ENCODE measurements at places on chromosomes 1 and 21.
A peak's percentile ranks its signal among the peaks of the same experiment; 100 is the strongest.

GRCh38 chr1:40316595-40317393, at the start of gene COL9A2:
COL9A2 (minus strand) TSS chr1:40317286; CDS start chr1:40317197, 89 bp downstream.
- DNase-seq, result no peak

DNA sequence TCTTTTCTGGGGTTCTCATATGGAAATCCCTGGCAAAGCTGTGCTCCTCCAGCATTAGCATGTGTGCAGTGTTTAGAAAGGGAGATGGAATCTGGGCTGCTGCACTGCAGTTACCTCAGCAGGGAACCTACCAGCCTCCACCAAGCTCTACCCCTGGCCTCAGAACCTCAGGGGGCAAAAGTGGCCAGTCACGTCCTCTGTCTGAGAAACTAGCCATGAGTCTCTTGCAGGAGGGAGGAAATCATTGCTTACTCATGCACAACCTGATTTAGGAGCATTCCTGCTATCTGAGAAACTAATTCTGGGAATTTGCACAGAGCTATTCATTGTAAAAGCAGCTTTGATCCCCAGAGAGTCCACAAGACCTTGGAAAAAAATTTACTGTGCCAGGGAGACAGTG, 80.6 kb upstream of the IPO9 start:
- no peak for DNase-seq

GRCh38 chr21:29430576-29430975, 131.9 kb downstream of the BACH1 start:
- DNase-seq, result no peak

- DNase-seq, result no peak
Measured at GRCh38 chr1:3265835-3266805, 188.3 kb upstream of the ARHGEF16 start.

DNA sequence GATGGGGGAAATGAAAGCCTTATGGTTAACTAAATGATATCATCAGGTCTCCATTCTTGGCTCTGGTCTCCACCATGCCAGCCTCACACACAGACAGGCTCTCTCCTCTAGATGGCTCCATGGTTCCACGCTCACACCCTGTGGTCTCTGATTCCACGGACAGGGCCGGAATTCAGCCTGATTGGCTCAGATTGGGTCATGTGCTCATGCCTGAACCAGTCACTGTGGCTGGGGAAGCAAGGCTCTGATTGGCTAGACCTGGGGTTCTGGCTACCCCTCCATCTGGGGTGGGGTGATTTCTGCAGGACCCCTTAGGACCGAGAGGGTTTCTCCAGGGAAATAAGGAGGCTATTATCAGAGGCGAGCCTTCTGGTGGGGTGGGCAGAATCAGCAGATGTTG, 277.0 kb downstream of the PTPRU start:
- no peak for DNase-seq

DNA sequence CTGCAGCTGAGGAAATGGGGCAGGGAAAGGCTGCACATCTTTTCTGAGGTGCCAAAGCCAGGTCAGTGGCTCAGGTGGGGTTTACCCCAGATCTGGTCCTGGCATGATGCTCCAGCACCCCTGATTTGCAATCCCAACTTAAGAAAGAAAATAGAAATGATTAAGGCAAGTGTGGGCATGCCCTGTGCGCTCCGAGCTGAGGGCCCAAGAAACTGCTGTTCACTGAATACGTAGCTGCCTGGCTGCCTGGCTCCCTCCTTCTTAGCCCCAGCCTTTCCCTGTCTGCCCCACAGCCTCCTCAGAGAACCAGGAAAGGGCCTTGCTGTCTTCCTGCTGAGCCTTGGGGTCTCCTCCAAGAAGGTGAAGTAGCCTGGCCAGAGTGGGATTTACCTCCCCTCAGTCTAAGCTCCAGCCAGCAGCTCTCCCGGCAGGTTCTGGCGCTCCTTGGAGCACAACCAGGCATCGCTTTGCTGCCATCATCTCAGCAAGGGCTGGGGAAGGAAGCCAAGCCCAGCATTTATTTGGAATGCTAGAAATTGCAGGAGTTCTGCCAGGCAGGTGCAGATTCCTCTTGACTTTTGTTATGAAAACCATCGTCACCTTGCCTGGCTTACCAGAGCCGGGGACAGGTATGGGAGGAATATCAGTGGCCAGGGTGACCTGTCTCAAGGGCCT, 51.3 kb upstream of the SELENON start:
- DNase-seq, result no peak

DNA sequence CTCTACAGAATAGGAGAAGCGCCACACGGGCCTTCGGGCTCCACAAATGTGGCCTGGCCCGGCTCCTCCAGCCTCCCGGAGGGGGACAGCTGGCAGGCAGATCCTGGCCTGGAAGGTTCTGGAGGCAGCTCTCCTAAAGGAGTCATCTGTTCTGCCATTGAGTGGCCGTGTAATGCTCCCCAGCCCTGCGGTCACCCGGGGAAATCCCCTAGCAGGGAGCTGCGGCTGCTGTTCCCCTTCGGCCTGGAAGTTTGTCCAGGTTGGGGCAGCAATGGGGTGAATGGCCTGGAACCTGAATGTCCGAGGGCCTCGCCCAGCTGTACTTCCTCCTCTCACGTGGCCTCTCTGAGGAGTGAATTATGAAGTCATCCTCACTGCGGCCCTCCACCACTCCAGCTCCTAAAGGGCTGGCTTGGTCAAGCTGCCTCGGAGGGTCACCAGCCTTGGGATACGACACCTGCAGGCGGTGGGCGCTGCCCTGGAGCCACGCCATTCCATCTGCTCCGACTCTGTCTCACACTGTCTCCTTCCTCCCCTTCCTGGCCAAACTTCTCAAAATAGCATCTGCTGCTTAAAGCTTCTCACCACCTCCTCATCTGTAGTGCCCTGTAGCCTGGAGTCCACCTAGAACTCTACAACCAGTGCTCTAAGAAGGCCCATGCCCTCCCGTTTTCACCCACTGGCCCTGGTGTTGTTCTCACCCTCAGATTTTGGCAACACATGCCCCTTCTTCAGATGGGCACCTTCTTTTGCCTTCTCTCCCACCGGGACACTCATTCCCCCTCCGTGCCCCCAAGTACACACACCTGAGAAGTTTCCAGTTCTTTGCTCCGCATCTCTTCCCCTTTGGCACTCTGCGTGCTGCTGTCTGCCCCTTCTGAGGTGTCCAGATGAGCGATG, 54.4 kb upstream of the TMPRSS2 start:
- DNase-seq, result no peak

DNA sequence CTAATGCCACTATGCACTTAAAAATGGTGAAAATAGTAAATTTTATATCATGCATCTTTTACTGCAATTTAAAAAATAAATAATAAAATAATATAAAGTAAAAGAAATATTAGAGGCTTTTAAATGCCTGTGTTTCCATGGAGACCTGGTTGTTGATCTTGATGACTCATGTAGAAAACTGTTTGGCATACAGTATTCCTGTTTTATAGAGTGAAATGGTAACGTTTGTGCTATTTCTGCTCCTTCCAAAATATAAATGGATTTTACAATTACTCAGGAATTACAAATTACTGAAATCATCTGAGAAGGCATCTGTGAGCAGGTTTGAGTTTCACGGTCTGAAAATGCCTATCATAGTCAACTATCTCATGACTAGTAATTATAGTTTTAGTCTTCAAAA, 98.4 kb upstream of the USP25 start:
- no peak for DNase-seq

- DNase-seq, result no peak
Measured at GRCh38 chr1:190104961-190105360, 372.7 kb downstream of the BRINP3 start.

GRCh38 chr1:226111883-226112261, 49.4 kb downstream of the H3-3A start:
- no peak for DNase-seq

DNA sequence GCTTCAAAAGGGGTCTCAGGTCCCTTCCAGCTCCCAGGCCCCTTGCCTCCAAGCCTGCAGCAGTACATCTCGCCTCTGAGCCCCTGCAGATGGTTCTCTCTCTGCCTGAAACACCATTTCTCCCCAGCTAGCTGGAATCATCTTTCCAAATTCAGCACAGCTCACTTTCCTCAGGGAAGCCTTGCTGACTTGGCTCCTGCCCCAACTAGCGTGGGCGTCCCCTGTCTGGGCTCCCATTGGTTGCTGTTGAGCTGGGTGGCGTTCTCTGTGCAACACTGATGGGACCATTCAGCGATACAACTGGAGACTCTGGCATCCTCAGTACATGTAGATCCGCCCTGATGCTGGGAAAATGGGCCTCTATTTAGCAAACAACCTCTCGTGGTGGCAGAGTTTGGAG, 141.3 kb upstream of the IGSF21 start:
- no peak for DNase-seq

- no peak for DNase-seq
Measured at GRCh38 chr21:38813547-38813946, 7.8 kb downstream of the ETS2 start.

GRCh38 chr1:13781228-13781627, 81.2 kb downstream of the PRDM2 start:
- DNase-seq, result no peak

- DNase-seq, result peak; percentile 27
Measured at GRCh38 chr1:41673378-41673777, 188.9 kb upstream of the EDN2 start.

DNA sequence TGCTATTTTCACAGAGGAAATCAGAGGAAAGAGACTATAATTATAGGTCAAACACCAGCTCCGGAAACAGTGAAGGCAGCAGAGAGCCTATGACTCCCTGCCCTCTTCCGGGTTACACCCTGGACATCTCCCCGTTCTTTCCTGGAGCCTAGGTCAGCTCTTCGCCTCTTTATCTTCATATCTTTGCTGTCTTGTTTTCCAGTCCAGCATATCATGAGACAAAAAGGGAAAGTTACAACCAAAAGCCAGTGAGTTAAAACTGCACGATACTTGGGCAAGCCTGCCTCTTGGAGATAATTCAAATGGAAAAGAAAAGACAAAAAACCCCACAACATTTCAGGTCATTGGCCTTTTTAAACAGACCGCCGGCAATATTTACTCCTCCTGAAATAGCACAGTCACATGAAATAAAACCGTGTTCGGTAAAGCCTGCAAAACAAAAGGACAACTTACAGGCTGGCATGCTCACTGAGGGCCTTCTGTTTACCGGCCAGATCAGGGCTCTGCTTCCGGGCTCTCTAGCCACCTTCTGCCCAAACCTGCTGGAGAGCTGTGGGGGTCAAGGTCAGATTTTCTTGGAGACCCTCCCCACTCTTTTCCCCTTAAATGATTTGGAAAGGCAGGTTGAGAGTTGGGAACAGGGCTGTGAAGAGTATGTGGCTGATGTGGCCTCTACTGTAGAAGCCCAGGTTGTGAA, 42.8 kb upstream of the PPP2R5A start:
- DNase-seq, result no peak

DNA sequence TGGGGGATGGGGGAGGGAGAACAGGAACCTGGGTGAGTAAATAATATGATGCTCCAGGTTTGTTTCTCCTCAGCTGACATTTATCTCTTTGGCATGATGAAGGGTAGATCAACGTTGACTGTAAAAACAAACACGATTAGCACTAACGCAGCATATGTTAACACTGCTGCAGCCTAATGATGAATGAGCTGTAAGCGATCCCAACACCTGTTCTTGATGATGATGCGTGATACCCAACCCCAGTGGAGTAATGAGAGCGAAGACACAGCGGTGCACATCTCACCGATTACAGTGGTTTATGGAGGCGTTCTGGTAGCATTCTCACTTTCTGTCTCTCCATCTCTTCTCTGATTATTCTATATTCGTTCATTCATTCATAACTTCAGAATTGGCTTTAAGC, 640.4 kb downstream of the USP25 start:
- no peak for DNase-seq

DNA sequence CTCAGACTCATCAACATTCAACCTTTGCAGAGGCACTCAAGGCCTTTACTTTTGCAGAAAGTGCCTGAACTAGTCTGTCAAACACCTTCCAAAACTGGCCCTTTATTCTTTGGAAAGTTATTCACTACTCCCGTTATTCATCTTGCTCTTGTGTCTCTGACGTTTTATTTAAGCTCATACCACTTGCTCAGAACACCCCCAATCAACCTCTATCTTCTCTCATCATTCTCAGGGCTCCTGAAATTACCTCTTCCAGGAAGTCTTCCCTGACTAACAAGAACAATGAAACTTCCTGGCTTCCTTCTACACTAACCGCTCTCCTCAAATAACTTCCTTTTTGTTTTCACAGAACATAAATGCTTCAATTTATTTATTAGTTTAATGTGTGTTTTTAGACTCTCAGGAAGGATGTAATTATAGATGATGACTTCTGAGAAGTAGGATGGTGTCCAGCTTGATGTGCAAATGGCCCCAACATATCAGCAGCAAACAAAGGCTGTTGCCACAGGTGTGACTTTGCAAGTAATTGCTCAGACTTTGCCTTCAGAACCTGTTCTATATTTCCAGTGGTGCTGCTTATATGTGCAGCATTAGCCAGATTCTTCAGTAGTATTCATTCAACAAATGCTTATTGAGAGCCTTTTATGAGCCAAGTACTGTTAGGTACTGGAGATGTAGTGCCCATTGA, 22.8 kb upstream of the BATF3 start:
- DNase-seq, result no peak

GRCh38 chr1:205108464-205108863, 13.3 kb downstream of the RBBP5 start:
- no peak for DNase-seq

- no peak for DNase-seq
Measured at GRCh38 chr1:34378968-34379856, 202.5 kb downstream of the C1orf94 start.

DNA sequence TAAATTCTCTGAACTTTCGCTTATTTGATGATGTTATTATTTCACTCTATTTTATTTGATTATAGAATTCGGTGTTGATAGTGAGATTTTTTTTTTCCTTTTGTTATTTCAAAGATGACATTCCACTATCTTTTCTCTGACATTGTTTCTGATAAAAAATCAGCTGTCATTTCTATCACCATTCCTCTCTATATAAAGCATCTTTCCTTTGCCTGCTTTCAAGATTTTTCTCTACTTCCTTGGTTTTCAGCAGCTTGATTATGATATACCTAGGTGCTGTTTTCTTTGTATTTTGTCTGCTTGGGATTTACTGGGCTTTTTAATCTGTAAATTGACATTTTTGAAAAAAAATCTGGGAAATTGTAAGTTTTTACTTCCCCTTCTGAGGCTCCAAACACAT, 344.0 kb downstream of the HLX start:
- DNase-seq, result no peak

- DNase-seq, result no peak
Measured at GRCh38 chr1:67780637-67781036, 52.6 kb downstream of the GNG12 start.

- no peak for DNase-seq
Measured at GRCh38 chr21:23853796-23854379, 1753.4 kb downstream of the MRPL39 start.

- DNase-seq, result no peak
Measured at GRCh38 chr1:211633524-211633846, 41.9 kb downstream of the NEK2 start.

DNA sequence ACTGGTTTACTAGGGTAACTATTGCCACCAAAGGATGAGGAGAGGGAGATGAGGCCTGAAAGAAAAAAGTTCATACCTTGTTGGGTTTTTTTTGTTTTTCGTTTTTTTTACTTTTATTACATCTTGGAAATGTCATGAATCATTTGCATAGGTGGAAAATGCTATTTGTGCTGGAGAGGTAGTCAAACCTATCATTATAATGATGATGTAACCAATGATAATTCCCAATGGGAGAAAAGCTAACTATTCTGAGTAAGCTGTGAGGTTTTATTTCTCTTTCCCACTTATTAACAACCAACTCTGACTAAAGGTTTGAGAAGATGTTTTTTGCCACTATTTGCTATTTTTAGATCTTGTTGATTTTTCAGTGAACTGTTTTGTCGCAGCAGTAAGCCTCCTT, 29.0 kb downstream of the SH3GLB1 start:
- no peak for DNase-seq

Data from activated naive CD4-positive, alpha-beta T cell (primary cell).